ENCODE measurements at places on chromosomes 12 and 14.

DNA sequence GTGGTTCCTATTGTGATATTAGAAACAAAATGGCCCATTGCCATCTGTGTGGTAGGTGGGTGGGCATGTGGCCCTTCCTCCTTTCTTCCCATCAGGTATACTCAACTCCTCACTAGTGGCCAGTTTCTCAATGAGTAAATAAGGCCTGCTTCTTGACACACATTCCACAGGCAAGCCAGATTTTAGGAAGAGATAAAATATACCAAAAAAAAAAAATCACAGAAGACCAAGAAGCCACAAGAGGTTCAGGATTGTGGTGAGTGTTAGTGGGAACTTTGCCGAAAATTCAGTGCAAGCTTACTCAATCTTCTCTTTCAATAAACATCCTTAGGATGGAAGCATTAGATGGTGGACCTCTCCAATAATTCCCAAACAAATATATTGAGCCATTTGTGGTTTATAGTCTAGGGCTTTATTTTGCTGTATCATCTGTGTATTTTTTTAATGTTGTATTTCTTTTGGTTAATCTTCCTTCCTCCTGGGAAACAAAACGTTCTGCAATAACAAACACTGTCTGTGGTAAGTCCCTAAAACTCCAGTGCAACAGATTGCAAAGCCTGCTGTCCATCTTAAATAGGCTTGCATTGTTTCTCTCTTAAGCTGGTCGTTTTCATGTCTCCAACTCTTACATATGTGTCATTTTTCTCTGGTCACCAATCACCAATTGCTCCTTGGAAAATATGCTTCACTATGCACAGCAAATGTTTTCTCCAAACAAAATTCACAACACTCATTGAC lies 289.9 kb upstream of the KITLG start:
- DNase-seq = no peak

DNA sequence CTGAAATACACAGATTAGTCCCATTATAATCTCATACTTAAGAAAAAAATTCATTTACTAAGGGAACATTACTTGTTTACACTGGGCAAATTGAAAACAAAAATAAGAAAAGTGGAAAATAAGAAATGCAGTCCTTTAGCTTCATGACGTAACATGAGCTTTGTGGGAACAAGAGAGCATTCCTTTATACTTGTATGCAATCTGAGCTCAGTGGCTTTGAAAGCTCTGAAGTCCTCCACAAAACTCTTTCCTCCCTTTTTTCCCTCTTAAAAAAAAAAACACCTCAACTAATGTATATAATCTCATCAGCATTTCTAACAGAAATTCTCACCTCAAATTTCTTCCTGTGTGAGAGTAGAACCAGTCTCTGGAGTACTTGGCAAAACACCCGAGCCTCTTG lies 76.9 kb upstream of the OTX2 start:
- no peak for DNase-seq

GRCh38 chr14:37172024-37172869 lies at the start of gene SLC25A21:
TSS of gene SLC25A21 (minus strand) at chr14:37172606.
- DNase-seq = no peak

GRCh38 chr12:47709671-47710070 lies 3.8 kb upstream of the RPAP3 start:
- no peak for DNase-seq

GRCh38 chr14:79820866-79821535 lies 390.3 kb downstream of the DIO2 start:
- DNase-seq = no peak

GRCh38 chr12:92105676-92106075 lies 40.0 kb downstream of the BTG1 start:
- no peak for DNase-seq

Data from activated naive CD4-positive, alpha-beta T cell treated with anti-CD3 and anti-CD28 coated beads, Interleukin-2, amount 50 U/mL, for 72 hours (primary cell).